ENCODE measurements at places on chromosomes 12 and 14.

DNA sequence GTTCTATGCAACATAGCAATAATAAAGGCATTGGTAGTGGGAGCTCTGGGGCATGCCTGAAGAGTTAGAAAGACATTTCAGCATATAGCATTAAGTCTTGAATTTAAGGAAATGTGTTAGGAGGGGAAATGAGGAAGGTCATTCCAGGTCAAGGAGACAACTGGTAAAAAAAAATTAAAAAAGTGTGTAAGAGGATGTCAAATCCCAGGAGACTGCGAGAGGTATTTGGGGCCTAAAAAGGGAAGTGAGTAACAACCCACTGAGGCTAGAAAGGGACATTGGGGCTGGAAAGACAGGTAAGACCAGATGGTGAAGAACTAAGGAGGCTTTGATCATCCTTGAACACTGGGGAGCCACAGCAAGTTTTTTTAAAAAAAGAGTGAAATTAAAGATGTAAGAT lies 152.9 kb downstream of the SLC25A21 start:
- DNase-seq: no peak

- no peak for DNase-seq
These were observed 183.6 kb downstream of the MED13L start for GRCh38 chr12:116093915-116094314.

- no peak for DNase-seq
These were observed 490 bp downstream of the RILPL1 start for GRCh38 chr12:123532808-123533649.

GRCh38 chr12:65899241-65899640 lies 75.0 kb downstream of the HMGA2 start:
- DNase-seq: no peak

GRCh38 chr12:52850681-52851080 lies 1.9 kb upstream of the KRT78 start:
- DNase-seq: no peak

- no peak for DNase-seq
These were observed 70.3 kb downstream of the SLC15A4 start for GRCh38 chr12:128753438-128753837.

DNA sequence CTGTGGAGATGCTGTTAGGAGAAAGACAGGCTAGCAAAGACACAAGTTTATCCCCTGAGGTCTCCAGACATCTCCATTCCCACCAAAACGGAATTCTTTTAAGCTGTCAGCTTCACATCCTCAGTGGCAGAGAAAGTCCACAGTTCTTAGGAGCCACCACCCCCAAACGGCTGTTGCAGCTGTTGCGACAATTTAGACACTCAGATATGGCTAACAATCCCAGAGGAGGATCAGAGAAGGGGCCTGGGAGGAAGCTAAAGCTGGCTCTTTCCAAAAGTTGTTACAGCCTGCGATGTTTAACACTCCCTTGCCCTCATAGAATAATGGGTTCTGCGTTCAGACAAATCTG lies 1.9 kb upstream of the ATP5MC2 start:
- DNase-seq: peak; percentile 59

DNA sequence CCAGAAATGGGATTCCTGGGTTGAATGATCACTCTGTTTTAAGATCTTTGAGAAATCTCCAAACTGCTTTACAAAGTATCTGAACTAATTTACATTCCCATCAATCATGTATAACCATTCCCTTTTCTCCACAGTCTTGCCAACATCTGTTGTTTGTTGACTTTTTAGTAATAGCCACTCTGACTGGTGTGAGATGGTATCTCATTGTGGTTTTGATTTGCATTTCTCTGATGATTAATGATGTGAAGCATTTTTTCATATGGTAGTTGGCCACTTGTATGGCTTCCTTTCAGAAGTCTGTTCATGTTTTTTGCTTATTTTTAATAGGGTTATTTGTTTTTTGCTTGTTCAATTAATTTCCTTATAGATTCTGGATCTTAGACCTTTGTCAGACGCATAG lies 211.8 kb upstream of the AVPR1A start:
- DNase-seq: no peak

DNA sequence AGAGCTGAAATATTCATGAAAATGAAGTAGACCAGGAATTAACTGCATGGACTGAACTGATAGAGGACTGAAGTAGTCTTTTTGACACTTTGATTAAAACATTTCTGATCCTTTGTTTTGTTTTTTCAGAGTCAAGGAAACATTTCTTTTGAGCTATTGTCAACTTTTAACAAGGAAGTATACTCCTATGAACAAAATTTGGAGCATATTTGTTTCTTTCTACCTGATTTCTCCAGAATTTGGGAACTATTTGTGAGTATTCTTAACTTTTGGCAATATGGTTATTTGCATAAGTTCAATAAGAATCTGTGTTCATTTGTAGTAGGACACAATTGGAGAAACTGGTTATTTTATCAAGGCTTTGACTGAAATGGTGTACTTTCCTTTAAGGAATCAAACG lies 71.3 kb upstream of the HECTD1 start:
- no peak for DNase-seq

- no peak for DNase-seq
These were observed 67.6 kb upstream of the TTC7B start for GRCh38 chr14:90883782-90884181.

- no peak for DNase-seq
These were observed 92.0 kb downstream of the EMP1 start for GRCh38 chr12:13288501-13288900.

GRCh38 chr12:31845613-31846322 lies 113.4 kb upstream of the RESF1 start:
- DNase-seq: no peak

GRCh38 chr12:74626397-74626796 lies 88.8 kb downstream of the ATXN7L3B start:
- no peak for DNase-seq

GRCh38 chr12:42802785-42803189 lies 213.2 kb upstream of the PRICKLE1 start:
- DNase-seq: no peak

DNA sequence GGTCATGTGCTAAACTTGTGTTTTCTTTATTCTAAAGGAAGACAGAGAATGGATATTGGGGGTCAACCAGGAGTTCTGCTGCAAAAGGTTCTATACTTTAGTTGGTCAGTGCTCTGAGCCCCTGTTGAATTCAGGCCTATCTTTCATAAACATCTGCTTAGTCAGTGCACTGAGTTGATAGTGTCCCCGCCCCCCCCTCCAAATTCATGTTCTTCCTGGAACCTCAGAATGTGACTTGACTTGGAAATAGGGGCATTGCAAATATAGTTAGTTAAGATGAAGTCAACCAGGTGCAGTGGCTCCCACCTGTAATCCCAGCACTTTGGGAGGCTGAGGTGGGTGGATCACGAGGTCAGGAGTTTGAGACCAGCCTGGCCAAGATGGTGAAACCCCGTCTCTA lies 23.3 kb downstream of the CHST11 start:
- DNase-seq: no peak

DNA sequence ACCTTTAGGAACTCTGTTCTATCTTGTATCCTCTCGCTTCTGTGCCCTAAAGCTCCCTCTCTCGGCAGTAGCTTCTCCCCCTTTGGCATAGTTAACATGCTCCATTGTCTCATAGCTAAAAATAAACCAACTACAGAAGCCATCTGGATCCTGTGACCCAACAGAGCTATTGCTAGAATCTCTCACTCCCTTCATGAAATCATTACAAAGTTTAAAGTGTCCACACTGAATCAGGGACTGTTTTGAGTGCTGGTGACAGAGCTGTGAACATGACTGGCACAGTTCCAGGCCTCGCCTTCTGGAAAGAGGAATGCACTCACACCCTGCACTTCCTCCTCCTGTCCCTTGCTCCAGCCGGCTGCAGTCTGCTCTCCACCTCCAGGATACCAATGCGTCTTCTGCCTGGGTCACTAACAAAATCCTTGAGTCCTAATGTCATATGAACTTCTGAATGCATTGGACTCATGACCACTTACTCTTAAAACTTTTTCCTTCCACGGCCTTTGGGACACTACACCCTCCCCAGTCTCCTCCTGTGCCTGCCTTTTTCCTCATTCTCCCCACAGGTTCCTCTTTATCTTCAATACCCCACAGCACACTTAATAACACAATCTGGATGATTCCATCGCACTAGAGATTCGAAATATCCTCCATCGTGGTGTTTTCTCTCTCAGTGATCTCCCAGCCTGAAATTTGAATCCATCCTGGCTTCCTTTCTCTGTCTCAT lies 13.2 kb downstream of the PLBD1 start:
- DNase-seq: peak; percentile 52

DNA sequence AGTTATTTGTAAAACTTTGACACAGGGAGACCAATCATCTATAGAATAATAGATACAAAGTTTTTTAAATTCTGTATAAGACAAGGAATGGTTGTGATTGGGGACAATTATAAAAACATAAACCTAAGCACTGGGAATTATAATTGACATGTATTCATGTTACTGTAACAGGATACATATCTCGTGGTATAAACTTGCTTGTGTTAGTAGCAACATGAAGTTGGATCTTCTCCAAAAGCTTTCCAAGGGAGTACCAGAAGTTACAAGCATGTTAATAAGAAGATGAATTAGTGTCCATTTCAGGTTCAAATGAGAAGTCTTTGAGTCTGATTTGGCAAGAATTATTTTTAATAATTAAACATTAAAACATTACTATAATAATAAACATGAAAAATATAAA lies 42.2 kb downstream of the CDKL1 start:
- no peak for DNase-seq

DNA sequence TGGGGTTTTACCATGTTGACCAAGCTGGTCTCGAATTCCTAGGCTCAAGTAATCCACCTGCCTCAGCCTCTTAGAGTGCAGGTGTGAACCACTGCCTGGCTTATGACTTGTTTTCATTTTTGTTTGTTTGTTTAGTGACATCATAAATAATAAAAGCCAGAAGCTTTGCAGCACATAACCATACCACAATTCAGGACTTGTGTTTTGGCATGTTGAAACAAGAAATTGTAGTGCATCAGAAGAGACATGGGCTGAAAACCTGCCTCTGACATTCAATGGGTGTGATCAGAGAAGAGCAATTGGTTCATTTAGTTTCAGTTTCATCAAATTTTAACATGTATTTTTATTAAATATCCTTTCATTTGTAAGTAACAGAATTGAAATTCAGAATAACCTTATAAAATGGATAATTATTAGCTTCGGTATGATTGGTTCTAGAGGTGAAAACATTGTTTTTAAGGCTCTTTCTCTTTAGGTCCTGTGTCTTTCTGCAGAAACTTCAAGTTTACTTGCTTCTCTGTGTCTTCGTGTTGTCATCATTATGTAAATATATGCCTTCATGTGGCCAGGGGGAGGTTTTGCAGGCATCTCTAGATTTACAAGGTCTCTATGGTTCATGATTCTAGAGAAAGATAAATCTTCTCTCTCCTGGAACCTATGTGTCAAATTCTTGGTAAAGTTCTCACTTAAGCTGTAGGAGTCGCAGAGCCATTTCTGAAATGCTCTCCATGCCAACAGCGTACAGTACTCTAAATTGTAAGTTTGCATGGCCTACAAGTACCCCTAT lies 312.0 kb downstream of the KCNC2 start:
- DNase-seq: no peak

GRCh38 chr14:63524537-63525155 lies 18.5 kb downstream of the PPP2R5E start:
- no peak for DNase-seq

DNA sequence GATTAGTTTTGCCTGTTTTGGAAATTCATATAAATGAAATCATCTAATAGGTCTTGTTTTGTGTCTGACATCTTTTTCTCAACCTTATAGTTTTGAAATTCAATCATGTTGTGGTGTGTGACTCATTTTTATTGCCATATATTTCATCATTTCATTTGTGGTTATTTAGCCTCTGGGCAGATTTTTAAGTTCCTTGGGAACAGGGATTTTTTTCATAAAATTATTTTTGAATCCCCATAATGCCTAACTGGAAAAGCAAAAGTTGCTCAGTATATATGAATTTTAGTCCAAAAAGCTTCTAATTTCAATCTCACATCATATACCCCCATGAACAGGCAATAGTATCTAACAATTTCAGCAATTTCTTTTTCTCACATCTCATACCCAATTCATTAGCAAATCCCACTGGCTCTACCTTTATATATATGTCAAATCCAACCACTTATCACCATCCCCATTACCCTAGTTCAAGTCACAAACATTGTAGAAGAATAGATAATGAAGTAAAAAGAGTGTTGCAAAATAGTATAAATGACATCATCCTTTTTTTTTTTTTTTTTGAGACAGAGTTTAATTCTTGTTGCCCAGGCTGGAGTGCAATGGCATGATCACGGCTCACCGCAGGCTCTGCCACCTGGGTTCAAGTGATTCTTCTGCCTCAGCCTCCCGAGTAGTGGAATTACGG lies 2.6 kb upstream of the OR6J1 start:
- DNase-seq: no peak

DNA sequence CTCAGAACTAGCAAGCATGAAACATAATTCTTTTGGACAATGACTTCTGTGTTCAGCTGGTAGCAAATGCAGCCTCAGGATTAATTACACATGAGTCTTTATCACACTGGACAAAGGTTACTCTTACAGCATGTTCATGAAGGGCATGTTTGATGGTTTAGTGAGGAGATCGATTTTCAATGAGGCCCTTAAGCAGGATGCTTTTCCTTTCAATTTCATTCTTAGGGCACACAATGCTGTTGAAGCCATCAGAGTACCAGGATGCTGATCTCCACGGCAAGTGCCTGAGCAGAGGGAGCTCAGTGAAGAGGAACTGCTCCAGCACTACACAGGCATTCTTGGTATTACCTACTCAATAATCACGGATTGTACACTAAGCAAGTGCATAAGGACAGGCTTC lies 542.0 kb downstream of the SNAPC1 start:
- no peak for DNase-seq

GRCh38 chr14:92103363-92103989 lies 2.9 kb downstream of the ATXN3 start:
- DNase-seq: no peak

DNA sequence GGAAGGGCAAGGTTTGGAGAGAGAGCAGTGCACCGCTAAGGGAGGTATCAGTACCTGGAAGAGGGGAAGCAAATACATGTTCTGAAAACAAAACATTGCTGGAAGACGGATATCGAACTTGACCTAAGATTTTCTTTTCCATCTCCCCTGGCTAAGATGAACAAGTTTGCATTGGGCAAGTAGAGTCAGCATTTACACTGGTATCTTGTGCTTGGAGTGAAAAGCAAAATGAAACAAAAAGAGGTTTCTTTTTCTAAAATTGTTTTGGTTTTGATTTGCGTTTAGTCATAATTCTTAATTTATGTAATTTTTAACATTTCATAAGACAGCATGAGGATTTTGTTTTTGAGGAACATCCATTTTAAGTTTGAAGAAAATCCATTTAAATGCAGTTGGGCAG lies 881.6 kb downstream of the NRXN3 start:
- DNase-seq: no peak

DNA sequence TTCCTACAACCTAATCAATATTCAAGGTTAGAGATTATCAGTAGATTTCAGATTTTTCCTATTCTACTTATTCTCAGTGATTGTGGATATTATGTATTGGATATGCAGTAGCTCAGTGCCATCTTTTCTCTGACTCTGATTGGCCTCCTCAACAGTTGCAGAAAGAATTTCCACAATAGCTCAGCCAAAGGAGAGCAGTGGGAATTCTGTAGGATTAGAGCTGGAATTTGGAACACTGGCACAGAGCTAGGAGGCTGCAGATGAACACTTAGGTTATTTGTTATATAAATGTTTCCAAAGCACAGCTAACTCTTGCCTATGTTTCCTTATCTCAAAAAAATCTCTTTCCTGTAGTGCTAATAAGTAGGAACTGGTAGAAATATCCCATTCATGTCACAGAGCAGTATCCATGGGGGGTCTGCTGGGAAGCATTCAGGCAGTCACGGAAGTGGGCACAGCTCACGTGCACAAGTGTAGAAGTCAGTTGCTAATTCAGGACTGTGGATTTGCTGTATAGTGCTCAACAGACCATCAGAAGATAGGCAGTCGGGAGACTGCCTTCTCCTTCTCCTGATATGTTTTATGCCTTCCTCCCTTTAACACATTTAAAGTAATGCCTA lies 116.2 kb upstream of the TMEM260 start:
- no peak for DNase-seq

Measured in putamen (tissue), 1 donor.